ENCODE measurements at places on chromosomes 16 and 17.

DNA sequence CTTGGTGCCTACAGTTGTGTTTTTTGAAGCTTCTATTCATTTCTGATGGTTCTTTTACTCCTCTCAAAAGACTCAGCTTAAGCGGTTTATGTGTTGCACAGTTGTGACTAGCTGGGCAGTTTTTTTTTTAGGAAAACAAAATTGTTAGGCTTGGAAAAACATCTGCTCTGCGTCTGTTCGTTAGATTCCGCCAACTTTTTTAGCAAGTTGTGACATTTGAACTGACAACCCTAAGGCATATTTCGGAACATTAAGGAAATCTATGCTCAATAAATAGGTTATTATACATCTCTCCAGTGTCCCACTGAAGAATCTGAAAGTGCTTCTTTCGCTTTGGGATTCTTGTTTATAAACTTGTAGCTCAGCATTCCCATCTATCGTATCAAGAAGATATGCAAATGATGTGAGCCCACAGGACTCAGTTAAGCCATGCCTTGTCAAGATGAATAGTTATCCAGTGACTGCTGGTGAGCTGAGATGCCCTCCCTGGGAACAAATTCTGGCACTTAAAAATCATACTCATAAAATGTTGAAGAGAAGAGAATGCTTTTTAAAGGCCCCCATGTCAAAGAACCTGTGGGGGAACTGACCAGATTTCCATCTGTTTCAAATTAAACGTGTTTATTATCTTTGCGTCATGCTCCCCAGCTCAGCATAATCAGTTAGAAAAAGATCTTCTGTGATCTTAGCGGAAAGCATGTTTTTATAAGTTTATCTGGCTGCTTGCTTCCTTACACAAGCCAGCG lies 109.0 kb upstream of the FAM20A start:
- H3K27me3 ChIP-seq, result no peaks in the 10 kb centered on the region
- no peaks in the 10 kb centered on the region for H3K36me3 ChIP-seq
- no peaks in the 10 kb centered on the region for H3K4me1 ChIP-seq
- H3K4me3 ChIP-seq, result no peak overlapping the region
- no peak overlapping the region for H3K27ac ChIP-seq
- no peak for DNase-seq

GRCh38 chr17:41535764-41536481 lies 7.8 kb upstream of the KRT19 start:
- no peak for DNase-seq
- no peaks in the 10 kb centered on the region for H3K27me3 ChIP-seq
- no peak overlapping the region for H3K4me3 ChIP-seq
- H3K27ac ChIP-seq, result no peak overlapping the region

- H3K36me3 ChIP-seq, result no peaks in the 10 kb centered on the region
- no peak for DNase-seq
- peak overlapping the region; percentile 71 for H3K4me3 ChIP-seq
- H3K27me3 ChIP-seq, result no peaks in the 10 kb centered on the region
Measured at GRCh38 chr16:8675183-8676159, 1.1 kb downstream of the ABAT start.

DNA sequence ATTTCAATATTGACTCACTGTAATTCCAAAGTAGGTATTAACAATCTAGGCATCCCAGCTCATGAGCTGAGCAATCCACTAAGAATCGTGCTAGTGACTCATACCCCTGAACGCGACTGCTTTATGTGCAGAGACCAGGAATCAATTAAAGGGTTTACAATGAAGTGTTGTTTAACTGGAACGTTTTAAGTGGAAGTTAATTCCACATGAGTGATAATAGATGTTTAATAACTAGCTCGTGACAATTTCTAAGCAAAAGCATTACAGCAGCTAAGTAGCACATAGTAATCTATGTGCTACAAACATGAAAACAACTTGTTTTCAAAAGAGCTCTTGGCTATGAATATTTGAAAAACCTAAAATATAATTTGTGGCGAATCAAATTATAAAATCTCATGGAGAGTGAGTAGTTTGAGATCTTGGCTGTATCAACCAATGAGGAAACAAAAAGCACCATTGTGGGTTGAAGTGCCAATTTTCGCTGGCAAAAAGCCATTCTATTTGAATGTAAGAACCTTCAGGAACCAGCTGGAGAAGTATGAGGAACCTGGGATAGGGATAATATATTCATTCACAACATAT lies 9.4 kb downstream of the GJC1 start:
- H3K36me3 ChIP-seq, result no peaks in the 10 kb centered on the region
- DNase-seq, result no peak
- H3K4me3 ChIP-seq, result no peak overlapping the region
- H3K4me1 ChIP-seq, result no peaks in the 10 kb centered on the region

Data from tibial nerve (tissue), 4 donors.